ENCODE measurements at places on chromosomes 6 and 20.

GRCh38 chr20:13736436-13737191, 48.1 kb downstream of the ESF1 start:
- DNase-seq, result no peak

DNA sequence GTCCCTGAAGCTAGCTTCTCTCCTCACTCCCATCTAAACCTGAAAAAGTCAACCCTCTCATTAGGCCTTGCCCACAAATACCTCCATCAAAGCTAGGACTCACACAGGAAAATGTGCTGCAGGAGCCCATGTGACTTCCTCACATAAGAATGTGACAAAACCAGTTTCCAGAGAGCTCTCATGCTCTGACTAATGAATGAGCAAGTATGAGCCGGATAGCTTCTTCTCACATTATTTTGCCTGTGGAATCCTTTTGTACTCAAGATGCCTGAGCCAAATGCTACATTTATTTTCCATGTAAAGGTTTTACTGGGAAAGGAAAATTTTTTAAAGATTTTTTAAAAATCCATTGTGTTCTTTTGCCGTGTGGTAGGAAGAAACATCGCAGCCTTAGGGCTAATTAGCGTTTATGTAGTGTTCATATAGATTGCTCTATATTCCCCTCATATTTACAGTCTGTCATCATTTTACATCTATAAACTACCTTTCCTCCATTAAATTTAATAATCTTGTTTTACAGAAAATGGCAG, 68.6 kb upstream of the CCN6 start:
- peak; percentile 94 for DNase-seq

GRCh38 chr6:27886073-27886472, 26.1 kb downstream of the OR2B2 start:
- no peak for DNase-seq

DNA sequence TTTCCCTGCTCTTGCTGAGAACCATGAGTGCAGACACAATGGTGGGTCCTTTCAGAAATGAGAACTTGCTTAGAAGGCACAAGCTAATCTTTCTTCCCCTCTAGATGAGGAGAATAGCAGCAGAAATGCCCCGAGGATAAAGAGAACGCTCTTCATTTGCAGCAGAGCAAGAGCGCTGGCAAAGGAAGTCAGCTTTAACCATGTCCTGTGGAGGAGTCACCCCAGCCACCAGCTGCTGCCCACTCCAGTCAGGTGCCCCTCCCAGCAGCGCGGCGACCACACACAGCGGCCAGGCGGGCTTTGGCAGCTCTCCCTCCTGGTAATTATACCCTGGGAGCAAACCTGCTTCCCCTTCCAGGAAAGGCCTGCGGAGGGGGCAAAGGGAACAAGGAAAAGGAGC, 42.4 kb upstream of the EMILIN3 start:
- DNase-seq, result peak; percentile 67

DNA sequence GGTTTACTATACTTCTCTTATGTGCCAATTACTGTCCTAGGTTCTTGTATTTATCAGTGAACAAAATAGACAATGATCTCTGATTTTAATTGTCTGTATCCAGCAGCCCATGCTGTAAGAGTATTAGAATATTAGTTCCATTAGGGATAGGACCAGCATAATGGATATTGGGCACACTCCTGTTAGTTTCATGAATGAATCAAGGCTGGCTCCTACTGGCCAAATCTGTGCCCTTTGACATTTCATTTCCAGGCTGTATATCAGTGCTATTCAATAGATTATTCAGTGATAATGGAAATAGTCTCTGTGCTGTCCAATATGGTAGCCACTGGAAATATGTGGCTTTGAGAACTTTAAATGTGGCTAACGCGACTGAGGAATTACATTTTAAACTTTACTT, 1007.9 kb upstream of the FLRT3 start:
- no peak for DNase-seq

GRCh38 chr6:43298565-43299337, 691 bp downstream of the SLC22A7 start:
- DNase-seq, result no peak

DNA sequence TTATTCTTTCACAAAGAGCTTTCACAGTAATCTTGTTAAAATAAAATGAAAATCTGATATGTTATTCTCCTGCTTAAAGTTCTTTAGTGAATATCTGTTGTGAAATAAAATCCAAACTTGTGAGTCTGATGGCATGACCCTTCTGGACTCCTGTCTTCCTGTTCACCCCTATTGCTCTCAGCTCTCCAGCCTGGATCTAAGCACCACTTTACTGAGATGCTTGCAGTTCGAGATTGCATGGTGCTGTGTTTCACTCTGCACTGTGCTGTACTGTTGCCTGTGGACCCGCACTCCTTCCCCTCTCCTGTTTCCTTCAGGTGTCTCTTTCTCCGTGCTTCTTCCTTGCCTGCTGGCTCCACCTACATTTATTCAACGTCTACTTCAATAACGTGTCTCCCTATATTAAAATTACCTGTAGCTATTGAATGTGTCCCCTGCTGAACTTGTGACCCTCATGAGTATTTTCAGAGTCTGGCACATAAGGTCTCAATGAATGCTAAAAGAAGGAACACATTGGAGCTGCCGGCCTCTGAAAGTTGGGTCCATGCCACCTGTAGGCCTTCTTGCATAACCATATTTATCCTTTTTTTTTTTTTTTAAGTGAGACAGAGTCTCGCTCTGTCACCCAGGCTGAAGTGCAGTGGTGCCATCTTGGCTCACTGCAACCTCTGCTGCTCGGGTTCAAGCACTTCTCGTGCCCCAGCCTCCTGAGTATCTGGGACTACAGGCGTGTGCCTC, 100.1 kb downstream of the ARID1B start:
- no peak for DNase-seq

GRCh38 chr20:3431109-3431508, 23.6 kb upstream of the DNAAF9 start:
- no peak for DNase-seq

DNA sequence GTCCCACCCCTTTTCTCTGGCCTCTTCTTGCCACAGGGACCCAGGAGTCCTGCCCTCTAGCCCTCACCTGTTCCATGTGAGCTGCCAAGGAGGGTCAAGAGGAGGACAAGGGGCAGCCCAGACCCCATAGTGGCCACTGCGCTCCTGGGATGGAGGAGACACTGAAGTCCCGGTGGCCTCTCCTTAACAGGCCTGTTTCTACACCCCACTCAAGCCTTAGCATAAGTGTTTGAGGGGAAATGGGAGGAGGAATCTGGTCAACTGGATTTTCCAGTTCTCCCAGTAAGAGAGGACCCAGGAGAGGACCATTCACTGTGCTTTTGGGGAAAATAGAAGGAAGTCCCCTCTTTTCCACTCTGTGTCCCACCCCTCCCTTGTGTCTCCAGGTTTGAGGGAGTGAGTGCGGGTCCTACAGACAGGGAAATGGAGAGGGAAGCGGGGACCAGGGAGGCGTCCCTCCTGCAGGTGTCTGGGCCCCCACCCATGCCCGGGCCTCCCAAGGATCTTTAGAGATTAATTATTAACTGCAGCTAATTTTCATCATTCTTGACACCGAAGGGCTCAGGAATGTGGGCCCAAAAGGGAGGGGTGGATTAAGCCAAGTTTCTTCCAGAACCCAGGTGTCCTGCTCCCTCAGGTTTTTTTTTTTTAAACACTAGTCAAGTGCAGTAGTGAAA, at the start of gene SFTA2:
Gene SFTA2, minus strand, starts transcription at position 202 of the 677 bp plus-strand sequence. Its CDS starts 74 bp downstream, at position 128.
- DNase-seq, result no peak

DNA sequence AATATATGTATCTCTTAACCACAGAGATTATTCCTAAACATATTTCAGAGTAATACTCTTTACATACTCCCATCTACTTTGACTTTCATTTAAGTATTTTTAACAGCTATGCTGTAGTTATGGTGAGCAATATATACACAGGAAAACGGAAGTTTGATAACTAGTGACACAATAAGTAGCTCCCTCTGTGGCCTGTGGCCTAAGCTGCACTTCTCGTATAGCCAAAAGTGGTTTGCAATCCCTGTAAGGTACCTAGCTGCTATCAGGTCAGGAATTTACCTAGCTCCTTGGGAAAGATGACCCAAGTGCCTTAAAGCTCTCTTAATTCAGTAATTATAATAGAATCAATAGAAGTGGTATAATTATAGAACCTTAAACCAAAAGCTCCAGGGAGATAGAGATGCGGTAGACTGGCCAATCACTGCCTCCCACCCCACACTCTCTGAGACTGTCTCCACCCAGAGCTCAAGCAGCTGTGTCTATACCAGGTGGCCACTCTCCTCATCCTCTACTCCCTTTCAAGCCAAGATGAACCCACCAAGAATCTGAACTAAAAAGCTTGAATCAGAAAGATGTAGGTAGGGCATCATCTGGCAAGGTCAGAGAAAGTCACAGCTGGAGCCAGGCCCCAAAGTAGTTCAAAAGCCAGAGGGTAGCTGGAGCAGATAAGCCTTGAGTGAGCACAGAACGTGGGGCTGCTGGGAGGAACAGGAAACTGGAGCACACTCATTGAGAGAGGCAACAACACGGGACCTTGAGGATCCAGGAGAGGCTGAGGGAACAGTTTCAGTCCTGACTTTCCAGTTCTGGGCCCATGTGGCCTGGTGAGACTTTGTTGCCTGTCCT, 84.9 kb upstream of the ASF1A start:
- no peak for DNase-seq

DNA sequence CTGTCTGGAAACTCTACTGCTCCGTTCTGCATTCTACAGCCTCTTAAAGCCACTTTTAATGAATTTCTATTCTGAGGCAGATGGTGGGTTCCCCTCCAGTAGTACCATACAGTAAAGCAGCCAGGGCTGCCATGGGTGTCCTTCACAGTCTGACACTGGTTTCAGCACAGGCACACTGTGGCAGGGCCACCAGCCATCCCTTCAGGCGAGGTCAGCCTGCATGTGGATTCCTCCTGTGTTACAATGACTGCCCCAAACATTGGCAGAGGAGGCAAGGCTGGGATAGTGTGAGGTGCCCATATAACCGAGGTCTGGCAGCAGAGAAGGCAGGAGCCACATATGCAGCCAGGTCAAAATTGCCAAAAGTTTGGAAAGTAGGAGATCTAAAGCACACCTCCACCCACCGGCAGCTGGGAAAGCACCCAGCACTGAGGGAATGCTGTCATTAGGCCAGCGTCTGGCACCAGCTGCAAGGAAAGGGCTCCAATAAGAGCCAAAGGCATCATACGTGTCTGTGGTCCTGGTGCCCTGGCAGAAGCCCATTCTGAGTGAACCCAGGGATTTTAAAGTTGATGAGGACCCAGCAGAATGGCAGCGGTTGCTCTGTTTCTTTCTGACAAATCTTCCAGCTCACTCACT, 24.0 kb downstream of the STK35 start:
- no peak for DNase-seq

GRCh38 chr20:38243709-38244020, 16.9 kb downstream of the KIAA1755 start:
- no peak for DNase-seq

GRCh38 chr6:12929678-12930077, 213.1 kb downstream of the PHACTR1 start:
- no peak for DNase-seq

DNA sequence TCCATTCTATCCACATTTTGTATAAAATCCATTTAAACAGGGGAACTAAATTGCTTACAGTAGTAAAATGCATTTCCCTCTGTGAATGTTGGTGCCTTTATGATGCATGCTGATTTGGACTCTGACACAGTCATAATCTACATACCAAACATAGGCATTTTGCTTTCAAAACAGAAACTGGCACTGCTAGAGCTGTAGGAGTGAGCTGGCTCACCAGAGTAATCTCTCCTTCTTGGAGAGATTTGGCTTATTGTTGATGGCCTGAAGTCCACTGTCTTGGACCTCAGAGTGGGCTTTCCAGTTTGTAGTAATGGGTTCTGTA, 363.2 kb upstream of the FLRT3 start:
- no peak for DNase-seq

GRCh38 chr20:37994512-37994911, 38.7 kb downstream of the TTI1 start:
- DNase-seq, result peak; percentile 63

GRCh38 chr6:163671791-163672190, 257.3 kb downstream of the QKI start:
- DNase-seq, result no peak

GRCh38 chr20:1328680-1329330, at the start of gene SDCBP2:
SDCBP2 (minus strand) TSS chr20:1329139; CDS start chr20:1320416, 8,723 bp downstream.
- DNase-seq, result peak; percentile 29

DNA sequence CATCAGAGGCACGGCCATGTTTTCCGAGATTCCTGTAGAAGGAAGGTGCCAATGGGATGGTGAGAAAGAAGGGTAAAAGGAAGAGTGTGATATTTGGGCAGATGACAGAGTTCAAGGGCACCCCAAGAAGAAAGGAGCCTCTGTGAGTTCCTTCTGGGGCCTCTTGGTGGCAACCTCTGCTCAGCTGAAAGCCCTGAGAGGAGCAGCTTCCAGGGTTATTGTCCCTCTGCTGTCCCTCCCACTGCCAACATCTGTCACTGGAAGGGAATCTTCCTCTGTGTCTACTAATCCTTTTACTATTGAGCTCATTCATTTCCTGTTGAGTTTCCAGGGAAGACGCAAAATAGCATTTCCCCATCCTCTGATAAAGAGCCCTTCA, 40.0 kb upstream of the KCNK16 start:
- no peak for DNase-seq

DNA sequence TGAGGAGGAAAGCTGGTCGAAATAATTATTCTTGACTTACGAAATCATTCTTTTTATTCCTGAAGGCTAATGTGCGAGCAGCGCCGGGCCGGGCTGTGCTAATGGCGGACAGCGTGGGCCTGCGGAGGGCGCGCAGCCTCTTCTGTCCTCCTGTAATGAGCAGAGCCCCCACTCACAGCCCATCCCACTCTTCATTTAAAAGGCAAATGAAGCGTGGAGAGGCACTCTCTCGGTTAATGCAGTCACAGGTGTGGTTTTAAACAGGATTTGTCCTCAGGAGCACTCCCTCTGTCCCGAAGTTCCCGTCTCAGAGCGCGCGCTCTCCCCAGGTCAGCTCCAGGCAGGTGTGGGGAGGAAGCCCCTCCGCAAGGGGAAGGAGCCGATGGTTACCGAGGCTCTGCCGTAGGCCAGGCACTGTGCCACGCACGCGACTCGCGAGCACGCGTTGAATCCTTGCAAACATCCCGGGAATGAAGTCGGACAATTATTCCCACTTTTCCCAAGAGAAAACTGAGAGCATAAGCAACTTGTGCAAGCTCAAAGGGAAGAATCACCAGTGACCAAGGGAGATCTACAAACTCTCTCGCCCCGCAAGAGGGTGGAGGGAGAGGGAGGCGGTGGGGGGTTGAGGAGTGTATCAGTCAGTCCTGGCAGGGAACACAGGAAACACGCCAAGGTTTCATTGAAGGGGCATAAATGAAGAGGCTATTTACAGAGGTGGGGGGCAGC, 35.5 kb upstream of the ZFAND3 start:
- DNase-seq, result peak; percentile 88

DNA sequence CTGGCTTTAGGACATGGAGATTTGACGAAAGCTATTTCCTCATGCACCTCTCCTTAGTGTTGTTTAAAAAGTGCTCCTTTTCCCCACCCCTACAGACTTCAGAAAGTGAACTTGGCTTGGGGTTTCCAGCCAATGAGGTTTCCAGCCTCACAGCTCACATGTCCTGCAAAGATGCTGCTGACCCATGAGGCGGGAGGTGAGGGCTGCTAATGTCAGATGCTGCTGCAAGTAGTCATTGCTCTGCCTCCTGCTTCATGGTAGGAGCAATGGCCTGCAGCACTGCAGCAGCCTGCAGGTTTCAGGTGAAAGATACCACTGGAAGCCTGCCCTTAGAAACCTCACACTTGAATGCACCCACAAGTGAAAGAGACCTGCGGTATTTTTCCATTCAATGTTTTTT, 112.8 kb downstream of the LAMP5 start:
- no peak for DNase-seq
